Glomerular endothelial cell (primary cell): ENCODE measurements at places on chromosomes 5 and 9.

DNA sequence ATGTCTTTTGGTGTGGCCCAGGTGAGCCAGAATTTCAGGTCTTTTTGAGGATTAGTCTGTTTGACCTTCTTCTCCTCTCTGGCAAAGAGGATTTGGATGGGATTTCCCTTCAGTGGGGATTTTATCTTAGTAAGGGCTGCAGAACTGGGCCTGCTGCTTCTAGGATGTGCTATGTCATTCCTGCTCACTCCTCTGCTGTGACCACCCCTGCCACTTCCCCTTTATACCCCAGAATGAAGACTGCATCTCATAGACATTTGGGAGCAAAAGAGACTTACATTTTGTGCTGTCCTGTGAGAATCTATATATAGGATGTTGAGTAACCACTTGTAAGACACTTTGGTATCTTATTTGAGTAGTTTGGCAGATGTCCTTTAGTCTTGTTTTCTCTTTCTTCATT is 76.2 kb downstream of the ARHGAP26 start:
- DNase-seq = no peak

DNA sequence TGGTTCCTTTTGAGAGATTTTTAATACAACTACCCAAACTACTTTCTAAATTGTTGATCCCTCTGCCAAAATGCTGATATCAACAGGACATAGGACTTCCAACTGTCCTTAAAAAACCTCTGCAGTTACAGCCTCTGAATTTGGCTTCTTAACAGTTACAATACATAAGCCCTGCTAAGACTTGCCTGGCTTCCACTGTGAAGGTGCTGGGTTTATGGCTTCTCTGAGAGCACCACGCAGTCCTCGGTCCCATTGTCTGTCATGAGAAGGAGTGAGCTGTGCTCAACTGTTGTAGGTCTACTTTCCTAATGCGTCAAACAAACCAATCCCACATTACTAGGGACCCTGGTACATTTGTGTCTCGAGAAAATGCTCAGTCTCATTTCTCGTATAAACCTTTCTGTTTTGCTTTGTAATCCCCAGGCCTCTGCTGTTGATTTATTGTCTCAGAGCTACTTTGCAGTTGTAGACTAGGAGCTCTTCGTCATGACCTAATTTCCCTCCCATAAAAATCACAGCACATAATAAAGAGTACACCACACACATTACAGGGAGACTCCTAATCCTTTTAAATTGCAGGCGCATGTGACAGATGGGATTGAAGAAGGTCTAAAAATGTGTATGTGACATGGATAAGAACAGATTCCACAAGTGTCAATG is 274.9 kb downstream of the NR3C1 start:
- DNase-seq = no peak

- no peak for DNase-seq
Measured at GRCh38 chr5:74336297-74336696, 304.2 kb downstream of the ENC1 start.

GRCh38 chr9:114395334-114395617 is 7.5 kb upstream of the AKNA start:
- DNase-seq = no peak

- DNase-seq = no peak
Measured at GRCh38 chr9:113526841-113527240, 63.3 kb downstream of the RGS3 start.

DNA sequence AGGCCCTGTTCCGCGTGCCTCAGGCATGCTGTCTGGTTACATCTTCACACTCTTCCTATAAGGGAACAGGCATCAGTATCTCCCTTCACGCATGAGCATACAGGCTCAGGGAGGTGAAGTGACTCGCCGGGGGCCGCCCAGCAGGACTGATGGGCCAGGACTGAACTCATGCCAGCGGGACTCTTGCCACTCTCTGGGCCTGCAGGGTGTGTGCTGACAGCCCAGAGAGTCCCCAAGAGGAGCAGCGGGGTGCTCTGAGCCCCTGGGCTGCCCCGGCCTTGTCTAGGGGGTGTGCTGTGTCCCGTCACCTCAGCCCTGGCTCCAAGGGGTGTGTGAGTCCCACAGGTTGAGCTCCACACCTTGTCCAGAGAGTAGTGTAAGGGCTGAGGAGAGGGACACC is 9.9 kb downstream of the KCNT1 start:
- no peak for DNase-seq

- DNase-seq = no peak
Measured at GRCh38 chr5:107889387-107889786, 218.7 kb upstream of the EFNA5 start.

GRCh38 chr9:131960851-131961495 is 118.7 kb downstream of the MED27 start:
- no peak for DNase-seq

DNA sequence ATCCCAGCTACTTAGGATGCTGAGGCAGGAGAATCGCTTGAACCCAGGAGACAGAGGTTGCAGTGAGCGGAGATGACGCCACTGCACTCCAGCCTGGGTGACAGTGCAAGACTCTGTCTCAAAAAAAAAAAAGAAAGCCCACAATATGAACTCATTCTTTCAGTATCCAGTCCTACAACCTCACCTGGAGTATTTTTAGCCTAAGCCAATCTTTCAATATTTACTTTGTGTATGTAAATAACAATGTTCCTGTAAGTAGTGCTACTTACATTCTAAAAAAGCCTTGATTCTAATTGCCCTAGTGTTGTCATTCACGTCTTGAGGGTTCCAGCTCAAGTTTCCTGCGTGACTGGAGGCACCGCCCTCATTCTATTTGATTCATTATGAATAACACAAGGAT is 62.0 kb downstream of the BHMT start:
- no peak for DNase-seq

GRCh38 chr5:180820788-180821321 is 18.2 kb upstream of the MGAT1 start:
- no peak for DNase-seq

GRCh38 chr5:31581498-31582099 is 49.5 kb downstream of the C5orf22 start:
- DNase-seq = peak; percentile 29

DNA sequence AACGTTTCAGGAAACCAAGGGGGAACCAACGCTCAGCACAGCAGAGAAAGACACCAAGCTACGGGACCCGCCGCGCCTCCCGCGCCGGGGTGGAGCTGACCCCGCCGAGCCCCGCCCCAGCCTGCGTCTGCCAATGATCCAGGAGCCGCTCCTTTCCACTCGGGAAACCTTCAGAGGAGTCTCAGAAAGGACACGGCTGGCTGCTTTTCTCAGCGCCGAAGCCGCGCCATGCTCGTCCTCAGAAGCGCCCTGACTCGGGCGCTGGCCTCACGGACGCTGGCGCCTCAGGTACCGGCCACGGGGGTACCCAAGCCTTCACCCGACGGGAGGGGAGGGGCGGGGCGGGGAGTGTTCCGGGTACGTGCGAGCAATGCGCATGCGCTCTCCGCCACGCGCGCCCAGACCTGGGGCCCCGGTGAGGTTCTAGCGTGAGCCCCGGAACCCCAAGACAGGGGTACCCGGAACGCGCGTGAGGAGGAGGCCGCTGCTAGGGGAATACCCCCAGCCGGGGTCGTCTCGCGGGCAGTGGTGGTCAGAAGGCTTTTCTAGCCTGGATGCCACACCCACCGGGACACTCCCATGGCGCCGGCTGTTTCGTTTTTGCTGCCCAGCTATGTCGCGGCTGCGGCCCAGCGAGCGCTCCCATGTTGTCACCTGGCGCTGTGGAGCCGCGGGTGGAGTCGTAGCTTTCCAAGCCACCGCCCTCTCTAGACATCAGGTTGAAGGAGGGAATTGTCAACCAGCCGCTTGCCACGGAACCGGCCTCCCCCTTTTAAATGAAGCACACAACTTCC is at the start of gene NIPSNAP3A:
NIPSNAP3A (plus strand) TSS at position 119 of the 794 bp plus-strand sequence; CDS start at position 229, 110 bp downstream.
- DNase-seq = no peak

DNA sequence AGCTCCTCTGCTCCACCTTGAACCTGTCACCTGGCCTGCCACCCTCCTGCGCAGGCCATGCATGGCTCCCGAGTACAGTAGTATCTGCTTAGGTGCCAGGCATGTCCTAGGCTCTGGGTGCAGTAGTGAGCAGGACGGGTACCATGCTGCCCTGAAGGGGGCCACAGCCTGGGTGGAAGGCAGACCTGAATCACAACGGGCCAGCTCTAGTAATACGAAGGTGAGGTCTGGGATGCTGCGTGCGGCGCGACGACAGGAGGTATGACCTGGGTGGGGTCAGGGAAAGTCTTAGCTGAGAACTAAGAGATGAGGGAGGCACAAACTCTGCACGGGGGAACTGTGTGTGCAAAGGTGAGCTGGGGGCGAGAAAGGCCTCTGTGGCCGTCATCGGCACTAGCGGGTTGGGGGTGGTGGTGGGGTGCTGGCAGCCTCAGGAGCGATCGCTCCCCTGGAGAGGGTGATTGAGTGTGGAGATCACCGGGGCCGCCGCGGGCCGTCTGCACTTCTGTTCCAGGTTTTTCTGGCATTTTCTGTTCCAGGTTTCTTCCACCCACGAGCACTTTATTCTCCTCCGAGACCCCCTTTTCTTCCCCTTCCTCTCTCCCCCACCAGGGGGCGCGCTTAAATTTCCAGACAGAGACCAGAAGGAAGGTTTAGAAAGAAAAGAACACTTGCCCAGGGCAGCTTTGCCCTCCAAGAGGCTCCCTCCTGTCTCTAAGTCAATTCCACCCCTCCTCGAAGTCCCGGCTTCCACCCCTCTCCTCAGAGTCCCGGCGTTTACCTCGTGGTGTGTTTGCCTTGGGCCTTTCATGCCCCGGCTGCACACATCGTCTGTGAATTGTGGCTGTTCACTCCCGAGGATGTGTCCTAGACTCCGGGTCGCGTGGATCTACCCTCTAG is 15.1 kb downstream of the PDLIM4 start:
- no peak for DNase-seq

DNA sequence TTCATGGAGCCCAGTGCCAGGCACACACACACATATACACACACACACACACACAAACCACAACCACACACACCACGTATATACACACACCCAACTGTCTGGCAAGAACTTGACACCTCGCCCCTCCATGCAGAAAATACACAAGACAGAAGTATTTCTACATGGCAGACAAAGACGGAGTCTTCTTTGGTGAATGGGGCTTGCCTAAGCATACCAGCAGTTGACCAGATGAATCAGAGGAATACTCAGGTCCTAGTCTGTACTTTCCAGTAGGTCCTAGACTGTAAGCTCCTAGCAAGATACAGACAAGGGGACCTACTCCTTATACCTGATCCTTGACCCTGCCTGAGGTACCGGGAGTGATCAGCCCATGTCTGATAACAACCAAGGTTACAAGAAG is 60.1 kb downstream of the SIL1 start:
- no peak for DNase-seq

- DNase-seq = no peak
Measured at GRCh38 chr5:126143622-126144021, 279.6 kb upstream of the GRAMD2B start.

- no peak for DNase-seq
Measured at GRCh38 chr9:21023861-21024260, 7.6 kb downstream of the HACD4 start.

DNA sequence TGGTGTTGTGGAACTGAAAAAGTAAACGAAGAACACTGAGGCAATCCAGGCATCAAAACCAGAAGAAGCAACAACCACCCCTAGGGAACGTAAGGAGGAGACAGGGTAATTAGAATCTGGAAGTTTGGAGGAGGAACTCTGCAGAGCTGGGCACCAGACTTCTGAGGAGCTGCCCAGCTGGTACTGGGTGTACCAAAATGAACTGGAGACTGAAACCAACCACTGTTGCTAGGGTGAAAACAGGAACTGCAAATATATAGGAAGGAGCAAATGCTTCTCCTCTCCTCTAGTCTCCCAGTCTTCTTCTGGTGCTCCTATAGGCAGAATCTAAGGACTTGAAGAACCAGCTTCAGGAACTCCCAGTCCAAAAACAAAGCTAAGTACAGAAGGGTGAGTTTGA is 189.8 kb downstream of the ELAVL2 start:
- DNase-seq = no peak

DNA sequence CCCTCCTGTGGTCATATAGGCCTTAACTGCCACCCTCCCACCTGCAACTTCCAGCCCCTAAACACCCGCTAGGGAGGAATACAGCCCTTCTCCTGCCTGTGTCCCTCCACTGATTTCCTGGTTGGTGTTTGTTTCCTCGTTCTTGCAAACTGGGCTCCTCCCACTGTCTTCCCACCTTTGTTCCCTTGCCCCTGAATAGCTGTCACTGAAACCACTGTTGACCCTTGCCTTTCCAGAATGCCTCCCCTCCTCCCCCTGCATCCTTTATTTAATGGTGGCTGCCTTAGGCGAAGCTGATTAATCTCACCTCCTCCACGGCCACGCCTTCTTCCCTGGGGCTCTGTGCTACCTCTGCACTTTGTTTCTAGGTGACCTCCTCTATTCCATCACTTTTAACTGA is 626.7 kb downstream of the BNC2 start:
- no peak for DNase-seq

GRCh38 chr5:54738118-54738972 is 220.8 kb downstream of the SNX18 start:
- no peak for DNase-seq

- no peak for DNase-seq
Measured at GRCh38 chr9:2957656-2958200, 113.8 kb upstream of the PUM3 start.

- no peak for DNase-seq
Measured at GRCh38 chr9:88425538-88425950, 37.3 kb downstream of the SPIN1 start.

DNA sequence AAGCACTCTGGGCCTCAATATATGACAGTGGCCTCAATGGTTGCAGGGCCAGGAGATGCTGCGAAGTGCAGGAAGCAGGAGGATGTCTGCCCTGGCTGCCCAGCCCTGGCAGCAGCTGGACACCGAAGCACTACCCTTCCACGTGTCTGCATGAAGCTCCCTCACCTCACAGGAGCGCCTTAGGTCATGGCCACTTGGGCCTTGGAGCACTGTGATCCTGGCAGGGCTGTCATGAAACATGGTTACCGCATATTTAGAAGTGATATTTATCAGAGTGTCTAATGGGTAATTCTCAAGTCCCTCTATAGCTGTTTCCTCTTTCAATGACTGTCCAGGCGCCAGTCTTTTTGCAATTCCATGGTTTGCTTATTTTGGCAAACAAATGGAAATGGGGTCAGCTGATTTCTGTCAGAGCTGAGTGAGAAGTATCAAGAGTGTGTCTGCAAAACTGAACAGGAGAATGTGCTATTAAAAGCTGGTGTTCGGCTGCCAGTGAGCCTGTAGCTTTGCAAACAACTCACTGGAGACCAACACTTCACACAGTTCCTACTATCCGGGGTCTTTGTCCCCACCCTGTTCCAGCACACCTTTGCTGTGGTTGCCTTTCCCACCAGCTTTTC is 285.9 kb downstream of the KIF4B start:
- no peak for DNase-seq

GRCh38 chr9:129626079-129626624 is at the start of gene NTMT1:
TSS of gene NTMT1 (plus strand) at chr9:129626163. CDS start at chr9:129632704, 6,541 bp downstream.
- no peak for DNase-seq

GRCh38 chr9:98306384-98307145 is 51.1 kb upstream of the TBC1D2 start:
- DNase-seq = no peak

- DNase-seq = no peak
Measured at GRCh38 chr9:120659676-120660075, 54.6 kb downstream of the MEGF9 start.

GRCh38 chr5:17680737-17681136 is 46.5 kb downstream of the TAF11L14 start:
- DNase-seq = no peak
